Lower leg skin (tissue), 4 donors: ENCODE measurements at places on chromosomes 2 and 18. TPM values are rescaled to one million over a fixed set of nuclear protein-coding genes. Genes with fewer than 3 reads are reported as not detected.

- no peak for DNase-seq
Observed at GRCh38 chr18:54043484-54044251, 180.8 kb downstream of the MBD2 start.

GRCh38 chr18:621291-622043 lies 24.7 kb downstream of the CLUL1 start:
- DNase-seq = no peak

GRCh38 chr2:57615855-57616556 lies 430.6 kb upstream of the VRK2 start:
- no peak for DNase-seq

DNA sequence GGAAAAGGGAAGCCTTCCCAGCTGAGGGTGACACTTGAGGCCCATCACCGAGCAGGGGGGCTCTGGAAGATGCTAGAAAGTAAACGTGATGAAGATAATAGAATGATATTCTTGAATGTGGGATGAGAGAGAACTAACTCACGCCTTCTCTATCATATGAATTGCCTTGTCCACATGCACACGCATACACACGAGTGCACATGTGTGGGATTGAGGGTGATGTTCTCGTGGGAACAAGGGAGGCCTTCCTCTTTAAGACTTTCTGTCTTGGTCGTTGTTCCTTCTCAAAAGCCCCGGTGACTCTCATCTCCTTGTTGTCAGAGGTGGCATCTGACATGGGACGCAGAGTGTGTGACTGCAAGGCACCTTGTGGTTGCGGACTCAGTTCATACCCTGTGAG lies 436.9 kb downstream of the ZNF516 start:
- DNase-seq = no peak

- no peak for DNase-seq
Observed at GRCh38 chr2:181575024-181575649, 81.8 kb downstream of the CERKL start.

DNA sequence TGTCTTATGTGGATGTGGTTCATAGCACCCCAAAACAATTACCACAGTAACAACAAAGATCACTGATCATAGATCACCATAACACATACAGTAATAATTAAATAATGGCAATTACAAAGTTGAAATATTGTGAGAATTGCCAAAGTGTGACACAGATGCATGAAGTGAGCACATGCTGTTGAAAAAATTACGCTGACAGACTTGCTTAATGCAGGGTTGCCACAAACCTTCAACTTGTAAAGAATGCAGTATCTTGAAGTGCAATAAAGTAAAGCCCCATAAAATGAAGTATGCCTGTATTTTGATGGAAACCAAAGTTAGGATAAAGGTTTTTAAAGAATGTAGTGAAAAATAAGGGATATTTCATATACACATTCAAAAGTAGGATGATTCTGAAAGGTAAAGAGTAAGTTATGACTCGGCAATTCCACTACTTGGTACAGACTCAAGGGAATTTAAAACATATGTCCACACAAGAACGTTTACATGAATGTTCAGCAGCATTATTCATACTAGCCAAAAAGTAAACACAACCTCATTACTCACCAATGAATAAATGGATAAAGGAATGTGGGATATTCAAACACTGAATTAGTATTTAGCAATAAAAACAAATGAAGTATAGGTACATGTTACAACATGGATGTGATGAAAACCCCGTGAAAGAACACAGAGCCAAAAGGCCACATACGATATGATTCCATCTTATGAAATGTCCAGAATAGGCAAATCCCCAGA lies 61.6 kb downstream of the SCN9A start:
- DNase-seq = no peak

GRCh38 chr2:529424-529823 lies 147.8 kb downstream of the TMEM18 start:
- no peak for DNase-seq

- peak; percentile 87 for DNase-seq
Observed at GRCh38 chr2:74740741-74741431, 86.8 kb downstream of the SEMA4F start.

DNA sequence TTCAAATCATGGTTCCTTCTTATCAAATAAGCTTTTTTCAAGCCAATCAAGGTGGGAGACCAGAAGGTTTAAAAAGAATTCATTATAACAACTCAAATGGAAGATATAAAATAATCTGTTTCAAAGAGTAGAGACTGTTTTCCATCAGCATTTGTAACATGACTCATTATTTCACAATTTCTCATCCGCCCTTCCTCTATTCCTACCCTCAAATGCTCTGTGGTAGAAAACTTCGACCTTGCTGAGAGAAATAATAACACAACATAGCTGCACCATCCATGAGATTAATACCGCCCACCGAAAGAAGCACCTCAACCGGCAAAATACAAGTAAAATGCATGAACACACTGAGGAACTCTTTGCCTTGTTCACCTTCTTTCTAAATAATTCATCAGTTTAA lies 2039.2 kb upstream of the CELF4 start:
- DNase-seq = no peak

- no peak for DNase-seq
Observed at GRCh38 chr2:231918501-231919330, 7.5 kb downstream of the NPPC start.

DNA sequence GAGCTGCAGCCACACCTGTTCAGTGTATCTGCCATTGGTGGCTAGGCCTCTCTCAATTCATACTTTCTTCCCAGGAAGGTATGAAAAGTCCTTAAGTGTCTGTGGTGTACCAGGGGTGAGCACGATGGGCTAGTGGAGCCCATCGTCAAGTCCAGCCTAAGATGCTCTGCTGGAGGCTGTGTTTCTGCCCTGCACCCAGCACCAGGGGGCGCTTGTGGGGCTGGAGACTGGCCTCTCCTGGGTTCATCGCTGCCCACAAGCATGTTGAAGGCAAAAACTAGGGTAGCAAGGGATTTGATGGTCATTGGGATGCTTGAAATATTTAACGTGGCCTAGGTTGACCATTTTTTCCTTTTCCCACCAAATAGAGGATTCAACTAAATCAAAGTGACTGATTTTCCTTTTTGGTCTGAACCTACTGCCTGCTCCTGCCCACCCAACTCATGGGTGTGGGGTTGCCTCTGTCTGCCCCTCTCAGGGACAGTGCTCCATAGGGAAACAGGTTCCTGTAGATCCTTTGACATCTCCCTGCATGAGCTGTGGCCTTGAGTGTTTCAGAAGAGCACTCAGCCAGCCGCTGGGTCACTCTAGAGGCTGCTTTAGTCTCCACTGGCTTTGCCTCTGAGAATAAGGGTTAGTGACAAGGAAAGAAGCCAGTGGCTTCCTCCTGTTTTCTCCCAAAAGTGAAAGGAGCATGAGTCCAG lies 59.0 kb downstream of the TPGS2 start:
- DNase-seq = no peak

- no peak for DNase-seq
Observed at GRCh38 chr2:72815655-72816278, 10.1 kb downstream of the EXOC6B start.

GRCh38 chr18:39521164-39521563 lies 1955.6 kb upstream of the CELF4 start:
- DNase-seq = no peak

GRCh38 chr2:196086517-196087368 lies 18.1 kb upstream of the DNAH7 start:
- no peak for DNase-seq

DNA sequence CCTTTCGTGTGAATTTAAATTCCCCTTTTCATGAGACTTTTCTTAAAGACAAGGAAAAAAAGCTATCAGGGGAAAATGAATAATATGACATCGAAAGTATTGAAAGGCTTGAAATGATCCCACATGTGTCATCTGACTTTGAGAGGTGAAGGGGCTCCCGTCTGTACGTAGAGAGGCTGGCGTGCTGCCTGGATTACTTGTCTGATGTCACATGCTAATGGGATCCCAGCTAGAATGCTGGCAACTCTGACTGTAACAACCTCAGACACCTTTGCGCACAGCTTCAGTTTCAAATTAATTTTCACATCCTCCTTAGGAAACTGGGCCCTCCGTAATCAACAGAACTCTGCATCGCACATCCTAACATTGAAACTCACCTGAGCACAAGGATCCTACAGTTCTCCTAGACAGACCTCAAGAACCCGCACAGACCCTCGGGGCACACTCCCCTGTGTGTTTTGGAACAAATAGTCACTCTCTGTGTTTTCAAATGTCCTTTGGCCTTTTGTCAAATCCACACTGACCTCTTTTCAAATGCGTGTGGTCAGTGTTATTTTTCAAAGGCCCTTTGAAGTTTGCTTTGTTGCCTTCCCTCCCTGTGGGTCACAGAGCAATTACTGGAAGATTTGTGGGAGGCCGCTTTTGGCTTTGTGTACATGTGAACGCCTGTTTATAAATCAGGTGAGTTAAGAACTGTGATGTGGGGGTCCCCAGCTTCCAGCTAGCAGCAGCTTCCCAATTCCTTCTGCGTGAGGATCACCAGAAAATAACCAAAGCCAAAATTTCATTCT lies 65.9 kb downstream of the IL1R2 start:
- DNase-seq = peak; percentile 88

DNA sequence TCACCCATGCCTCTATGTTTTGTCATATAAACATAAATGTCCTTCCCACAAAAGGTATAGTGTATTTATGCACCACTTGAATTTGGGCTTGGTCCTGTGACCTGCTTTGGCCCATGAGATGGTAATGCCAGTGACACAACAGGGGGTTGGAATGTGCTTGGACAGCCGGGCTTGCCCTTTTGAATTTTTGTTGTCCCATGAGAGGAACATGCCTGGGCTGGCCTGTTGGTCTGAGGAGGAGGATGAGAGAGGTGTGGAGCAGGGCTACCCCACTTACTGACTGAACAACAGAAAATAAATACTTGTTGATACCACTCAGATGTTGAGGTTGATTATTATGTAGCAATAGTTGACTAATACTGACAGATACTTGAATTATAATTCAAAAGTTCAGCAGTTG lies 63.2 kb upstream of the TCF4 start:
- DNase-seq = no peak

DNA sequence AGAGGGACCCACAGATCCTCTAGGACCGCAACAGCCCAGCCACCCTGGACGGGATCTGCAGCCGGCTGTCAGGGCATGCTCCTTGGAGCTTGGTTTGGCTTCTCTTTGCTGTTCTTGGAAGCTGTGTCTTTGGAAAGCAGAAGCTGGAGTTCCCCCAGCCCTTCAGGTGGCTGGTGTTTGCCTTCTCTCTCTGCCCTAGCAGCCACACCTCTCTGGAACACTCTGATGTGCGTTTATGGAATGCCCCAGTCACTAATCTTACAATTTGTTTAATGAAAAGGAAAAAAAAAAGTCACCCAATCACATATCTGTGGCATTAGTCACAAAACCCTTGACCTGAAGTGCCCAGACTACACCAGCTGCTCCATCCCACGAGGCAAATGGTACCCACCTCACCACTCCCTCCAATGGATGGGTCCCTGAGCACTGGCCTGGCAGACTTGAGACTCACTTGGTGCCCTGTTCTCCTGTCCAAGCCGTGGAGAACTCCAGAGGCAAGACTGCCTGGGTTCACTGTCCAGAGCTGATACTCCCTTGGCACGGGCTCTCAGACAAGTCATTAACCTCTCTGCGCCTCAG lies 70.2 kb upstream of the DAPL1 start:
- peak; percentile 81 for DNase-seq

DNA sequence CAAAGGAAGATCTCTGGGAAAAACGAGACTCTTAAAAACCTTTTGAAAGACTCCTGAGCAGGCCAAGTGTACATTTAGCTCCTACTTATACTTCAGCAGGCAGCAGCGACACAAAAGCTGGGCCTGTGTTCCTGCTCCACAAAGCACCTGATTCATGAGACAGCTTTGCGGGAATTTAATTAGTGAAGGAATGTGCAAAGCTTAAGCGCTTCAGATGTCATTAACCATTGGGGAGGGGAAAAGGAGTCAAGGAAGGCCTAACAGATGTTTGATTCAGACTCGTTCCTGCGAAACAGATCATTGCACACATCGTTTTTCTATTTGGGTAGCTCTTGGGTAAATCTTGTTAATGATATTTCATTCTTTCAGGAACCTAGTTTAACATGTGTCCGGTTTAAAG lies 125.9 kb downstream of the MAIP1 start:
- DNase-seq = no peak

- no peak for DNase-seq
Observed at GRCh38 chr2:4278392-4278791, 575.0 kb downstream of the DCDC2C start.

GRCh38 chr2:165905854-165906253 lies 47.7 kb downstream of the TTC21B start:
- DNase-seq = no peak

- DNase-seq = no peak
Observed at GRCh38 chr2:91442246-91442905, 2750.9 kb downstream of the RPIA start.

DNA sequence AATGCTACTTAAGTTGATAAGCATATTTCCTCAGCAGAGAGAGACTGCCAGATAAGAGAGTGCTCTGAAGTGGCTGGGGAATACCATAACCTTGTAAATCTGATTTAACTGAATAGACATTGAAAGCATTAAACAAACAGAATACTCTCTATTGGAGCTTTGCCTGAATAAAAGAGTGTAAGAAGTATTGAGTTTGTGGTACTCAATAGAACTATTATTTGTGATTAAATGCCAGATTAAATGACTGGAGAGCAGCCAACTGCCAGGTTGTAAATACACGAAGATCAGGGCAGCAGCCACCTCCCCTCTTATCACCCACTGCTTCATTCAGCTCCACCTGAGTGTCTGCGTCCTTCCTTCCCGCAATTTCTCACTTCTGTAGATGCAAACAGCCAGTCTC lies 373.6 kb downstream of the DCDC2C start:
- no peak for DNase-seq

DNA sequence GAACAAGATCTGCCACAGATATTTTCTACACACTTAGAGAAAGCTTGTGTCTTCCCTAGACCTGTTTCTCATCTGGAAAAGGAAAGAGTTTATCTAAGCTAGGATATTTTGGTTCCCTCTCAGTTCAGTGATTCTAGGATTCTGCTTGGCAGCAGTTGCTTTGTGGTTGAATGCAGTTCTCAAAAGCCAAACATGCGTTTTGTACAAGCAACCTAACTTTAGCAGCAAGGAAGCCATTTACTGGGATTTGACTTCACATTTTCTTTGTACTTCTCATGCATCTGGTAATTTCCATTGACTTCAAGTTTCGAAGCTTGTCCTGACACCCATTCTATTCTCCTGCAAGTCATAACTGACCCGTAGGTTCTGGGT lies 33.3 kb downstream of the VSNL1 start:
- no peak for DNase-seq

WIPF1 gene
- 5.0 TPM for total RNA-seq

UGT1A4 gene
- total RNA-seq = 2.4 TPM

ST6GAL2 gene
- 1.3 TPM for total RNA-seq

FIGN gene
- 1.2 TPM for total RNA-seq

USP14 gene
- total RNA-seq = 19.0 TPM

GPR39 gene
- 1.9 TPM for total RNA-seq

TUBA4B gene
- not detected for total RNA-seq

PNKD gene
- total RNA-seq = 60.6 TPM

AMER3 gene
- not detected for total RNA-seq

CNRIP1 gene
- total RNA-seq = 7.2 TPM

CYB5A gene
- total RNA-seq = 183 TPM

SMAD7 gene
- 19.8 TPM for total RNA-seq

CLASP1 gene
- total RNA-seq = 74.1 TPM
